ENCODE measurements at places on chromosomes 1 and 21. TPM values are rescaled to one million over a fixed set of nuclear protein-coding genes. Genes with fewer than 3 reads are reported as not detected.

Gene FAM72D
- total RNA-seq, result not detected

Gene SPATA21
- total RNA-seq, result not detected

Gene CYP4X1
- total RNA-seq, result 23.0 TPM

Gene HIPK1
- 61.4 TPM for total RNA-seq

Gene HSD3B2
- not detected for total RNA-seq

Gene AMY1B
- total RNA-seq, result 2.1 TPM

Gene OR6P1
- total RNA-seq, result not detected

DNA sequence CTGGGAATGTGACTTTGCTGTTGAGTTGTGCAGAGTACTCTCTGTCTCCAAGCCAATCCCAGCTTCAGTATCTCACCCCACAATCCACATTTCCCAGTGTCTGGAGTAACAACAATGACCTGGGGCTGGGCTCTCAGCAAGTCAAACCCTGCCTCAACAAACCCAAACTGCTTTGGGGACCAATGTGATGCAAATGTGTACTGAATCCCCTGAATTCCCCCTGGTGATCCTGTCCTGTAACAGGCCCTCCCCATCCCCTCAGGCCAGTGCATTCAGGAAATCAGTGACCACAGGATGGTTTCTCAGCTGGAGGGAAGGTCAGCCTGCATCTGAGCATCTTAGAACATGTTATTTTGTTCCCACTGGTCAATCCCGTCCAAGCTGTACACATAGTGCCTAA, 36.7 kb upstream of the HAO2 start:
- DNase-seq, result no peak

DNA sequence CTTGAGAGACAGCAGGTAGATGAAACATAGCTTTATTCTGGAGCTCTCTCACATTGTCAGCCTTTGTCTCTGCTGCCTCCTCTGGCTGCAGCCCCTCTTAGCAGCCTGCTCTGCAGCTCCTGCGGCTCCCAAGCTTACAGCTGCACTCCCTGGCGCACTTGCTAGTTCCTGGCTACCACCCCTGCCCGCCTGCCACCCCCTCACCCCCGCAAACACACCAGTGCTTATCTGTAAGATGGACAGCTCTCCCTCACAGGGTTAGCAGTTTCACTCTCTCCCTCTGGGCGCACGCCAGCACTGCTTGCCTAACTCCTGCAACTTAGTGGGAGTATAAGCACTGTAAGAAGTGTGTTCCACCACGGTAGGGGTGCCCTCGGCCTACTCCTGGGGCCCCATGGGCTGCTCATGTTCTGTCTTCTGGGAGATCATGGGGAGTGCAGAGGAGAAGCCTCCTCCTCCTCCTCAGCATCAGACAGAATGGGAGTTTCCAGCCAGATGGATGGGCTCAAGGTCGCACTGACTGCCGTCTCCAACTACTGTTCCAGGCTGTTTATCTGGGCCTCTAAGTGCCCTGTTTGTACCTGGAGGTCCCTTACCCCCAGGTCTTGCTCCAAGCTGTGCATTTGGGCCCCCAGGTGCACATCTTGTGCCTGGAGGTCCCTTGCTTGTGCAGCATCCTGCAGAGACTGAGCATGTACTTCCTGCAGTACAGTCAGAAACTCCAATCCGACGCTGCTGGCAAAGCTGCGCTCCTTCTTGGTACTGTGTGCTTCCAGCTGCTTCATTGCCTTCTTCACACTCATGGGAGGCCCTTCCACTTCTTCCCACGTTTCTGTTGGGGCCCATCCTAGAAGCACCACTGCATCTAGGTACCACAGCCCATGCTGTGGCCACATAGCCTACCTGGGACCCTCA, 1388.1 kb downstream of the AMY1C start:
- DNase-seq, result peak; percentile 30

DNA sequence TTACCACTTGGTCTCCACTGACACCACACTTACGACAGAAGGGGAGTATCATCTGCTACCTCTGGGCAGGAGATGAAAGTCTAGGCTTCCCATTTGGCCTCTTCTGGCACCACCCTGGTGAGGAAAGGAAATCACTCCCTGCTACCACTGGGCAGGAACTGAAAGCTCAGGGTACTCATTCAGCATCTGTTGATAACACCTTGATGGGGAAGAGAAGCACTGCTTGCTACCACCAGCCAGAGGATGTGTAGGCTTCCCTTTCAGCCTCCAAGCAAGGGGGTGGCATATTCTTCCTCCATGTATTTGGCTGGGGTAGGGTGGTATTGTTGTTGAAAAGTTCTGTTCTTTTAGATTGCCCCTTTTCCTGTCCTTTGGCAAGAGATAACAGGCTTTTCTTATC, 115.0 kb downstream of the ACBD6 start:
- DNase-seq, result no peak

GRCh38 chr21:44987301-44987885, 47.6 kb downstream of the SLX9 start:
- no peak for DNase-seq

- DNase-seq, result peak; percentile 53
Measured at GRCh38 chr1:91712981-91713841, 172.7 kb downstream of the TGFBR3 start.

DNA sequence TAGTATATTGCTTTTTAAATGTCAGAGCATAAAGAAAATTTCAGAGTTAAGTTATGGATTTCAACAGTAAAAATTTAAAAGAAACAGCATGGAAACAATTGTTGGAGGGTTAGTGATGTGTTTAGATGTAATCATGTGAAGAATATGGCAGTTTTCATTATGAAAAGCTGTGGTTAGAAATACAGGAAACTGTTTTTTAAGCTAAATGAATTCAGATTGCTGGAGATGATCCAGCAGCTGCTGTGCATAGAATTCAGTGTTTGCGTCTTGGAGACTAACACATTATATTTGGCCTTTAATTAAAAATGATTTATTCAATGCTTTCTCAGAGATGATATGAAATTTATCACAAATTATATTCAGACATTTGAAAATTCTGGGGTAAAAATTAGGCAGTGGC, 273.6 kb upstream of the LRRC7 start:
- DNase-seq, result no peak

DNA sequence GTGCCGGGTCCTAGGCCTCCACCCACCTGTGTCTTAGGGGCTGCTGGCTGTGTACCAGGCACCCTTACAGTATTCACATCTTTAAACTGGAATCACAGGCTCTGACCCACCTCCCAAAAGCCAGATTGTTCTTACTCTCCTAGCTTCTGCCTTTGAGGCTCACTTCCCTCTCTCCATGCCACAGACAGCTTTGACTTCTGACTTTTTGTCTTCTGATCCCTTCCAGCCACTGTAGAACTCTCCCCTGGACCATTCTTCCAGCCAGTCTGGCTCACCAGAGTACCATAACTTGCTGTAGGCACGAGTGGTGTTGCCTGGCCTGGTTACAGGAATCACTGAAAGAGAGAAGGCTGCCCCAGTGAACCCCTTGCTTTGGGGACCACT, 58.1 kb upstream of the STUM start:
- no peak for DNase-seq

DNA sequence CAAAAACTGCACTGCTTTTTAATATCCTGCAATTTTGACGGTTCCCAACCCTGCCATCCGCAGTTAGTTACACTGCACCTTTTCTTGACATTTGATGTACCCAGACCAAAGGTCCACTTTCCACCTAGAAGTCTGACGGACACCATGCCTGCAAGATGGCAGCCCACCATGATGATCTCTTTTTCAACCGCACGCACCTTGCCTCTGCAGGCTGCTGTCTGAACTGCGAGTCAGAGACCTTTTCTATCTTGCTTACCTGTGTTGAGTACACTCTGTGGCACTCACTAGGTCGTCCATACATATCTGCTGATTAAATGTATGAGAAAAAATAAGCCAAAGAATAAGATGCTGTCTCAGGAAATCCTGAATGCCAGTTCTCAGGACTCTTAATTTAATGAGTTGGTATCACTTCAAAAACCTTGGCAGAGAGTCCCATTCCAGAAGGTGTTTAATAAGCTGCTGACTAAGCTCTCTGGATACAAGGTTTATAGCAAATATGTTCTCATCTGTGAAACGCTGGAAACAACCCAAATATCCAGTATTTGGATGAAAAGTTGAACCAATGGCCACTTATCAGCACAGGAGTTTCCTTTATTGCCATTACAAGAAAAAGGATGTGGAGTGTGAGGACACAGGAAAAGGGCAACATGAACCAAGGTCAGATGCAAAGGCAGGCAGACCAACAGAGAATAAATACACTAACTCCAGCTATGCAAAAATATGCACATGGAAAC, 37.9 kb downstream of the GNG12 start:
- no peak for DNase-seq

- no peak for DNase-seq
Measured at GRCh38 chr1:182383934-182384333, 7.7 kb downstream of the GLUL start.

DNA sequence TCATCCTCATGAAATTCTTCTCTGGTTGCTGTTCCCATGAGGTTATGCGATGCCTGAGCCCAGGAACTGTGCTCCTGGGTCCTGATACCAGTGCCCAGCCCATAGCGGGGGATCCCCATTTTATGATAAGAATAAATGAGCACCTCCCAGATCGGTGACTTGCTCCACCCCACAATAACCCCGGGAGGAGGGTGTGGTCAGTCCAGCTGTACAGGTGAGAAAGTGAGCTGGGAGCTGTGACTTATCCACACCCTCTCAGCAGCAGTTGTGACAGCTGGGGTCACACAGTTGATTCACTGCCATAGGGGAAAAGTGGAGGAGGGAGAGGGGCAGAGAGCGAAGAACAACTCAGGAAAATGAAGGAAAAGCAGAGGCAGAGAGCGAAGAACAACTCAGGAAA, 33.4 kb downstream of the OR2G3 start:
- no peak for DNase-seq

GRCh38 chr1:57165546-57165945, 199.7 kb upstream of the C8B start:
- DNase-seq, result no peak

DNA sequence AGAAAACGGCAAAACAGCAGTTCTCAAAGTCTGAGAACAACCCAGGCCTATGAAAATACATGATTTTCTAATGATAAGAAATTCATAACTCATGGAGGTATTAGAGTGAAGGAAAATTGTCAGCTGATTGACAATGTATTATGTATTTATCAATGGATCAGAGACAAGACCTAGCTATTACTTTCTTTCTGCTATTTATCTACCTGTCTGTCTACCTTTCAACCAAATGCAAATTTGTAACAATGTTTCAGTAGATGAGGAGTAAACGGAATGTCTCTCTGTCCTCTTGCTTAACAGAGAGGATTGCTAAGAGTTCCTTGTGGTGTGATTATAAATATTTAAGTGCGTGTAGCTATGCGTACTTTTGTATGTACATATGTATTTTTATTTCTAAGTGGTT, 568.7 kb upstream of the RGS18 start:
- DNase-seq, result no peak

GRCh38 chr1:157153746-157154145, 15.6 kb upstream of the ETV3 start:
- DNase-seq, result no peak

- DNase-seq, result peak; percentile 72
Measured at GRCh38 chr1:196808529-196809235, 10.8 kb upstream of the CFHR1 start.

DNA sequence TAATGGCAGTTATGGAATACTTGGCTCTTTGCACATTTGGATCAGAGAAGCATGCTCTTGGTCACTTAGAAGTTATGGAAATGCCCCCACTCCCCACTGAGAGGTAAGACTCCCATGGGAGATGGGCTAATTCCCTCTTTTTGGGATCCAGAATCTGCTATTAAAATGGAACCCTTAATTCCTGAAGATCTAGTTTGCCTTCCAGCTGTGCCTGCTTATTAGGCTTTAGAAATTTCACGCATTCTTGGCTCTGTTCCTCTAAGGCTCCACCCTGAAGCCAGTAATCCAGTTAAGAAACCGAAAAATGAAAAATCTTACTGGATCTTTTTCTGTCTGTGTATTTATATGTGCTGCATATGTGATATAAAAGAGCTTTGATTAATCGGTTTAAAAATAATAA, 76.7 kb downstream of the USH2A start:
- DNase-seq, result no peak
